ENCODE measurements at places on chromosomes 1 and 21.

DNA sequence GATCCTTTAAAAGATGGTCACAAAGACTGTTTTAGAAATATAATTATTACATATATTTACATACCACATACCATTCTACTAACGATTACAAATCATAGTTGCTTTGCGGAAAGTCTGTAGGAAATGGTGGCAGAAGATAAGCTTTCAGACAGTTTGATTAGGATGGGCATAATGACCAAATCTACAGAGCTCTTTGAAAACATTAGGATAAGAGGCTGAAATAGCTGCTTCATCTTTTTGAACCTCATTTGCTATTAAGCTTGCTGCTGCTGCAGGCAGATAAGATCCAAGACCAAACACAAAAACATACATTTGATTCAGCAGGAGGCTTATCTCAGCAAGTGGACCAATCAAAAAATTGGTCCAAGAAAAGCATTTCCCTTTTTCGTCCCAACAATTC lies 47.1 kb downstream of the DDAH1 start:
- DNase-seq = no peak

DNA sequence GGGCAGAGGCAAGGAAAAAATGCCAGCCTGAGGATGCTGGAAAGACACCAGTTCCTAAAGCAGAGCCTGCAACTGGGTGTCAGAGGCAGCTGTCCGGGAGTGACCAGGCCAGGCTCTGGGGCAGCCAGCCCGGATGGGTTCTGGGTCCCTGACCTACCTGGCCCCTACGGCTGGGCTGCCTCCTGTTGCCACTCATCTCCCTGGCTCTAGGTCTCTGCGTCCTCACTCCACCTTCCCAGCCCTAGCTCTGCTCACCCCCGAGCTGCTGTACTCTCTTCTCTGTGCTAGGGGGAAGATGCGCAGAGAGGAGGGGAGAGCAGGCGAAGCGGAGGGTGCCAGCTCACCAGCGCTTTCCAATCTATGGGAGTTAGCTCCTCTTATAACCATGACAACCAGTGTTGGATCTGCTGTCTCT lies 9.0 kb downstream of the ARHGEF2 start:
- DNase-seq = no peak

- no peak for DNase-seq
Measured at GRCh38 chr1:175839779-175840669, 96.6 kb upstream of the TNR start.

- peak; percentile 34 for DNase-seq
Measured at GRCh38 chr1:212606395-212607205, 2.0 kb upstream of the ATF3 start.

GRCh38 chr1:162666006-162666645 lies 33.9 kb downstream of the DDR2 start:
- DNase-seq = no peak

DNA sequence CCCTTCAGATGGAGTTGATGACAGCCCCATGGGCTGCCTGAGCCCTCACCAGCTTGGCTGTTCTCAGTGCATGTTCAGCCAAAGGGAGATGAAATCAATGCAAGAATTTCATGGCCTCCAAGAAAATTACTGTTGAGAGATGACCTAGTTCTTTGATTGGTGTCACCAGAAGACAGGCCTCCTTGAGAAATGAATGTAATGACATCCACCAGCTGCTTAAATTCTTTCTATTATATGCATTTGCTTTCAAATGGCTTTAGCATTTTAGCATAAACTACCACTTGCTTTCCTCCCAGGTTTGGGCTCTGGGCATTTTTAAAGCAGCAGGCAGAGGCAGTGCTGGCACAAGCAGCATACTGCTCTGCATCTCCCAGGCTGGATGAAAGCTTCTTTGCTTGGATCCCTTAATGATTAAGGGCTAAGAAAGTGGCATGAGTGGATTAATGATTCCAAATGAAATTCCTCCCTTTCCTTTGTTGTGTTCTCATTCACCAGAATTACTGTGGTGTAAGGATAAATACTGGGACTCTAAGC lies 278.4 kb downstream of the ZNF326 start:
- DNase-seq = no peak

- no peak for DNase-seq
Measured at GRCh38 chr1:217048104-217048707, 325.0 kb upstream of the ESRRG start.

DNA sequence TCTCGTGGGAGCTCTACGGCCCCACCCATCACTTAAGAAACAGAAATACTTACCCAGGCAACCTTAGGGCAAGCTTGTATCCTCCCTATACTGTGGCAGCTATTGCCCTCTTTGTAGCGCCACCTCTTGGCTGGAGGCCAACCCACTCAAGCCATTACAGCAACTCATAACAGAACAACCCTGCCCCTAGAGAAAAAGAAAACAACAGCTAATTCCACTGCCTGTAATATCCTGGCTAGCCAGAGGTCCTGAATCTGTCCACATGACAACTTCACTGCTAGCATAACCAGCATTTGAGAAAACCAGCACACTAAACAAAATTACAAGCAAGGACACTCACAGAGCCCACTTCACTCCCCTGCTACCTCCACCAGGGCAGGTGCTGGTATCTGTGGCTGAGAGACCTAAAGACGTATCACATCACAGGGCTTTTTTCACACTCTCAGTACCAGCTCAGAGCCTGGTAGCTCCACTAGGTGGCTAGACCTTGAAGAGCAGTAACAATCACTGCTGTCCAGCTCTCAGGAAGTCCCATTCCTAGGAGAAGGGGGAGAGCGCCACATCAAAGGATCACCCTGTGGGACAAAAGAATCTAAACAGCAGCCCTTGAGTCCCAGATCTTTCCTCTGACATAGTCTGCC lies 14.5 kb upstream of the MX1 start:
- no peak for DNase-seq

- DNase-seq = no peak
Measured at GRCh38 chr1:110328274-110328673, 10.9 kb upstream of the RBM15 start.

- no peak for DNase-seq
Measured at GRCh38 chr1:21503706-21504377, 5.4 kb upstream of the ALPL start.

DNA sequence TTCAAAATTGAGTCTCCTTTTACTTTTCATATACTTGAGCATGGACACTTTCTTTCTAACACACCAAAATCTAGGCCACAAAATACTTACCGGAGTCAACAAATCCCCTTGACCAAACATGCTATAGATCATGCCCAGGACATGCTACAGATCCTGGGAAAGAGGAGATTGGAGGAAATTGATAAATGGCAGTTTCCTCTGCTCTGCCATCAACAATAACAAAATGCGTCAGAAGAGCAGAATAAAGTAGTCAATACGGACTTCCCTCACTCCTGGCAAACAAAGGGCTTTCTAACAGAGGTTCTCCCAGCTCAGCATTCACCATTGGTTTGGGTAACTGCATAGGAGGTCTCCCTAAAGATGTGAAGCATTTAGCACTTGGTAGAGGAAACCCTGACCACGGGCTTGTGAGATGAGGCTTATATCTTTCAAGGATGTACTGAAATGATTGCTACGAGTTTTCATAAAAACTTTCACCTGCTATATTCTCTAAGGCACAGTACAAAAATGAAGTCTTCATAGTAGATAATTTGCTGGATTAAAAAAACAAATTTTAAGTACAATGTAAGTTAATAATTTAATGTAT lies 283.8 kb upstream of the RUNX1 start:
- DNase-seq = no peak

GRCh38 chr1:97816927-97817326 lies 103.9 kb downstream of the DPYD start:
- DNase-seq = no peak

GRCh38 chr1:21855257-21856096 lies 43.4 kb downstream of the LDLRAD2 start:
- DNase-seq = no peak

DNA sequence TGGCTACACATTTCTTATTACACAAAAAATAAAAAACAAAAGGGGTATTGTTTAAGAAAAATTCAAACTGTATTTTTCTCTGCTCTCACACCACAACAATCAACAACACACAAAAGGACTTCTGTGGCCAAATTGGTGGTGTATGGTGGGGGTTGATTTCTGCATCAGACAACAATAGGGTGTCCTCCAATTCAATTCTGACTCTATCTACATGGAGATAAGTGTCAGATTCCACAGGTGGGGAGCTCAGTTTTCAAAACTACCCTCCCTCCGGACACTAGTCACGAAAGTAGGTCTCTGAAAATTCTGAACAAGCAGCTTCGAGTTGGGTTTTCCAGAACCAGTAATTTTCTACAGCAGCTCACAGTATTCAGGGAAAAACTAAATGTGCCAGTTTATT lies 744.9 kb upstream of the NCAM2 start:
- DNase-seq = no peak

DNA sequence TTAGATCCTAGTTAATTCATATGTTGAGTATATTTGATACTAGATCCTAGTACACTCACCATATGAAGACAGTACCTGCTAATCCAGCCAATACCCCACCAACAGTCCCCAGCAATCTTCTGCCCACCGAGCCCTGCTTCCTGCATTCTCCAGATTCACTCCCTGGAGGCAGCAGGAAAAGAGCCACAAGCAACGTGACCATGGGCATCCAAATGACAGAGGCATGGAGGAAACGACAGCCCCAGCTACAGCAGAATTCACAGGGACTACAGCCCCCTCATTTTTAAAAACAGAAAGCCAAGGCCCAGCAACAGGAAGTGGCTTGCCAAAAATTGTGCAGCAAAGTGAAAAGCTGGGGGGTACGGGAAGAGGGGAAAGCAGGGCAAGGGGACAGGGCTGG lies 29.3 kb downstream of the ASTN1 start:
- DNase-seq = no peak

DNA sequence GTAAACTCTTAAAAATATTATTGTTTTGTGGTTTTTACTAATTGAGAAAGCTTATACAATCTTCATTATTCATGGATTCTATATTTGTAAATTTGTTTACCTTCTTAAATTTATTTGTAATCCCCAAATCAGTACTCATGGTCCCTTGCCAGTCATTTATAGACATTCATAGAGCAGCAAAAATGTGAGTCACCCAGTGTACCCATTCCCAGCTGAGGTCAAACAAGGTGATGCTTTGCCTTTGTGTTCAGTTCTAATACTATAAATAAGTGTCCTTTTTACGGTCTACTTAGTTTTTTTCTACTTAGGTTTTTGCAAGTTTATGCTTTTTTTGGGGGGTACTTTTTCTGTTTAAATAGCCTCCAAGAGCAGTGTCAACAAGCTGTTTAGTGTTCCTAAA lies 36.1 kb downstream of the SORT1 start:
- DNase-seq = no peak

- no peak for DNase-seq
Measured at GRCh38 chr21:29342363-29342957, 43.7 kb downstream of the BACH1 start.

DNA sequence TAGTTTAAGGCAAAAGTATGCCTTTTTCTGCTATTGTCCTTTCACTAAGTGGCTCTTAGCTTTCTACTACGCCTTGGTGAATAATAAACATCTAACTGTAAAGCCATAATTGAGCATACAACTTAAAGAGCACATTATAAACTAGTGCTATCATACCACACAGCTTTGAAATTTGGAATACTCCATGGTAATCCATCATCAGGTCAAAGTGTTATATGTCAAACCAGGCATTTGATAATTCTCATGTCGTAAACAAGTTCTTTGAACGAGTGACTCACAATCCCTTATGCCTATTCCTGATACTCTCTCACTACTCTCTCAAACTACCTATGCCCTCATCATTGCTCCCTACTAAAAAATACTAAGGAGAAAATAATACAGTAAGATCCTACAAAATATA lies 60.3 kb upstream of the FMN2 start:
- no peak for DNase-seq

- no peak for DNase-seq
Measured at GRCh38 chr1:18940303-18941020, 16.0 kb downstream of the IFFO2 start.

DNA sequence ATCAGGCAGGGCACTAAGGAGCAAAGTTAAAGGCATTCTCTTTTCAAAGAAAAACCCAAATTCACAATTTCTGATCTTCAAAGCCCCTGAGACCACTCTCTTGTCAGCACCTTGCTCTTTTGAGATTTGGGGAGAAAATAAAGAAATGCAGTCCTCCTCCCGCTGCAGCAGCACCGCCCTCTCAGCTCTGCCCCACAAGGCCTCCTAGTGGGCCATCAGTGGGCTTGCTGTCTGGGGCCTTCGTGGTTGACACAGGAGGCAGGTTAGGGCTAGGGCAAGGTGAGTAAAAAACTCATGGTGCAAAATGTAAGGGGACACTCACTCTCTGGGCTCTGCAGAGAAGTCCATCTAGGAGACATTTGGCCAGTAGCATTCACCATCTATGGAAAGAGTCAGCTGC lies 67.4 kb upstream of the CTTNBP2NL start:
- DNase-seq = no peak

GRCh38 chr1:191984856-191985255 lies 173.4 kb upstream of the RGS18 start:
- no peak for DNase-seq

DNA sequence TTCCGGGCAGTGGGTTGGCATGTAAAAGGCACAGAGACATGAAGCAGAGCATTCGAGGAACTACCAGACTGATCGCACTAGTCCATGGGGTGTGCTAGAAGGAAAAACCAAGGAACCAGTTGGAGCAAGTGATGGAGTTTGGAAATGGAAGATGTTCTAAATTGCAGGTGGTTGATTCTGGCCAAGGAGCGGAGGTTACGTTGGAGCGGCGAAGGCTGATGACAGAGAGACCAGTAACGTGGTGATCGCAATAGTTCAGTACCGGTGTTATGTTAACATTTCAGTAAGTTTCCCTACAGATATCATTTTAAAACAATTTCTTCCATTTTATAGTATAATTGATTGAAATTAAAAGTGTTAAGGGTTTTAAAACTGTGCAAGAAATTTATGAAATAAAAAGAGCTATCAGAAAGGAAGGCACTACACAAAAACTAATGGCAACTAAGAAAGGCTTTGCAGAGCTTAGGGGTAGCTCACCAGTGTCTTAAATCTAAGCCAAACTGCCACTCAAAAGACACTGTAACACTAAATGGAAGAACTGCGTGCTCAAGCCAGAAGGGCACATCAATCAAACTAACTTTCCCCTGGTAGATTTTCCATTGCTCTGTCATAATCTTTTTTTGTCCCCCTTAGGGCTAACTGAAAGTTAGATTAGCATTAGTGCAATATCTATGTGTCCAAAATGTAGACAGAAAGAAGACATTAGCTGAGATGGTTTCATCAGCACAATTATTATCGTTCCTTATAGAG lies 11.3 kb upstream of the HEATR1 start:
- no peak for DNase-seq

DNA sequence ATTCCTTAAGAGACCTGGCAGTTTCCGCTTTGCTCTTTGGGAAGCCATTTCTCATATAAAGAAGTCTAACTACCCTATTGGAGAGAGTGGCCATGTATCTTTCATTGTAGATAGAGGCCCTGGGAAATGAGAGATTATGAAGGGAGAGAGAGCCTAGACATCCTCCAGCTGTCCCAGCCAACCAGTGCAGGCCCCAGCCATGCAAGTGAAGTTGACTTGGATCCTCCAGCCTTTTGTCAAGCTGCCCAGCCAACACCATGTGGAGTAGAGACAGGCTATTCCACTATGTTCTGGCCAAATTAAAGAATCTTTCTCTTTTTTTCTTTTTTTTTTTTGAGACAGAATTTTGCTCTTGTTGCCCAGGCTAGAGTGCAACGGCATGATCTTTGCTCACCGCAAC lies 7.1 kb upstream of the ANP32E start:
- DNase-seq = no peak

GRCh38 chr1:226215239-226215638 lies 8.2 kb upstream of the MIXL1 start:
- no peak for DNase-seq

GRCh38 chr1:165441166-165441880 lies 3.6 kb downstream of the RXRG start:
- DNase-seq = no peak

- DNase-seq = no peak
Measured at GRCh38 chr1:90443354-90443753, 273.7 kb downstream of the BARHL2 start.
